Right atrium auricular region (tissue), 2 donors: ENCODE measurements at places on chromosomes 11 and 22. TPM values are rescaled to one million over a fixed set of nuclear protein-coding genes. Genes with fewer than 3 reads are reported as not detected.

DNA sequence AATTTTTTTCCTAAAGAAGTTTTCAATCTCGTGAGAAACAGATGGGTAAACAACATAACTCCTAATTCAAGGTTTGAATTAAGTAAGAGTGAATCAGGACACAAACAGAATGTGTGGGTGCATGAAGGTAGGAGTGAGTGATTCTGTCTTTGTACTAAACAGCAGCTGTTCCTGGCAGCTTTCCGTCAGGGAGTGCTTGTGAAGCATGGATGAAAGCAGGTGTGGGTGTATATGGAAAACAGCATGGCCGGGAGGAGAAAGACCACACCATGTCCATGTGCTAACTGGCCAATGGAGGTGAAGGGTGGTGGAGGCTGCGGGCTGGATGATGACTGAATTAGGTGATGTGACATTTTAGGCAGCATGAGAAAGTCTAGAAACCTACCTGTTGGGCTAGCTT, 49.6 kb downstream of the BARX2 start:
- no peaks in the 10 kb centered on the region for H3K27me3 ChIP-seq
- H3K4me3 ChIP-seq, result no peak overlapping the region
- no peaks in the 10 kb centered on the region for H3K4me1 ChIP-seq
- H3K36me3 ChIP-seq, result no peaks in the 10 kb centered on the region
- H3K27ac ChIP-seq, result no peak overlapping the region

CLTCL1 gene
- 19.1 TPM for total RNA-seq

- no peak overlapping the region for H3K27ac ChIP-seq
- H3K4me3 ChIP-seq, result no peak overlapping the region
- H3K36me3 ChIP-seq, result peaks cover 9% of the 10 kb centered on the region
- peak; percentile 54 for DNase-seq
- no peaks in the 10 kb centered on the region for H3K27me3 ChIP-seq
Observed at GRCh38 chr11:76800466-76801200, 17.5 kb downstream of the TSKU start.

GRCh38 chr22:42648368-42649245, 585 bp downstream of the CYB5R3 start:
- H3K4me3 ChIP-seq, result peak overlapping the region; percentile 96
- DNase-seq, result no peak
- no peaks in the 10 kb centered on the region for H3K4me1 ChIP-seq
- H3K36me3 ChIP-seq, result no peaks in the 10 kb centered on the region

DNA sequence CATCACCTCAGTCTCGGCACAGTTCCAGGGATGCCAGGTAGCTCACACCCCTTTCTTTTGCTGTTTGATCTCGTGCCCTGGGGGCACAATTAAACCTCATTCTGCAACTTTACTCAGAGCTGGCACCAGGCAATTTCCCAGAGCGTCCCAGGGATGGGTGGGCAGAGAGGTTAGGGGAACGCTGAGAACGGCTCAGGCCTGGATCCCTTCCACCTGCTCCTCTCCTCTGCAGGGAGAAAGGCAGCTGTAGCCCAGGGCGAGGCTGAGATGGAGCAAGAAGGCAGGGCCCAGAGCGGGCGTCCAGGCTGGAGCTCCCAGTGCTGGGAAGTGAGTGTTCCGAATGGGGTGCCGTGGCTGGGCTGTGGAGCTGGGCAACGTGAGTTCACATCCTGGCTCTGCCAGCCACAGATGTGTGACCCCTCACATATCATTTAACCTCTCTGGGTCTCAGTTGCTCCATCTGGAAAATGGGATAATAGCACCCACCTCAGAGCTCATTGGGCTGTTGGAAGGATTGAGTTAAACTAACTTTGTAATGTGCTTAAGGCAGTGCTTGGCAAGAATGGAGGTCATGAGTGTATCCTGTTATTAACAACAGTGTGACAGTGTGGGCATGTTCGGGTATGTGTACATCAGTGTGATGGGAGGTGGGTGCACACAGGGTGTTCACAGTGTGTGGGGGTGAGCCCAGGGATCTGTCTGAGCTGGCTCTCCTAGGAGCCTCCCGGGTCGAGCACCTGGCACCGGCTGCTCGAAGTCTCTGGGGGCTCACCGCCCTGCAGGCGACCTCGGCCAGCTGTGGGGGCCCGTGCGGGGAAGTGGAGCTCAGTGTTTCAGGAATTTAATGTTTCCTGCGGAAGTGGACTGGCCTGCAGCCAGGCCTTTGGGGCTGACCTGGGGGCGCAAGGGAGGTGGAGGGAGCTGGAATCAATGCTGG, 15.5 kb downstream of the OTUB1 start:
- no peaks in the 10 kb centered on the region for H3K4me1 ChIP-seq
- no peak for DNase-seq
- no peaks in the 10 kb centered on the region for H3K27me3 ChIP-seq
- H3K27ac ChIP-seq, result no peak overlapping the region
- H3K4me3 ChIP-seq, result no peak overlapping the region
- H3K36me3 ChIP-seq, result peaks cover 12% of the 10 kb centered on the region

NXPE1 gene
- total RNA-seq, result not detected

PHF21B gene
- 2.2 TPM for total RNA-seq

TMEM223 gene
- total RNA-seq, result 27.7 TPM

ADAMTS15 gene
- total RNA-seq, result 17.5 TPM

DNA sequence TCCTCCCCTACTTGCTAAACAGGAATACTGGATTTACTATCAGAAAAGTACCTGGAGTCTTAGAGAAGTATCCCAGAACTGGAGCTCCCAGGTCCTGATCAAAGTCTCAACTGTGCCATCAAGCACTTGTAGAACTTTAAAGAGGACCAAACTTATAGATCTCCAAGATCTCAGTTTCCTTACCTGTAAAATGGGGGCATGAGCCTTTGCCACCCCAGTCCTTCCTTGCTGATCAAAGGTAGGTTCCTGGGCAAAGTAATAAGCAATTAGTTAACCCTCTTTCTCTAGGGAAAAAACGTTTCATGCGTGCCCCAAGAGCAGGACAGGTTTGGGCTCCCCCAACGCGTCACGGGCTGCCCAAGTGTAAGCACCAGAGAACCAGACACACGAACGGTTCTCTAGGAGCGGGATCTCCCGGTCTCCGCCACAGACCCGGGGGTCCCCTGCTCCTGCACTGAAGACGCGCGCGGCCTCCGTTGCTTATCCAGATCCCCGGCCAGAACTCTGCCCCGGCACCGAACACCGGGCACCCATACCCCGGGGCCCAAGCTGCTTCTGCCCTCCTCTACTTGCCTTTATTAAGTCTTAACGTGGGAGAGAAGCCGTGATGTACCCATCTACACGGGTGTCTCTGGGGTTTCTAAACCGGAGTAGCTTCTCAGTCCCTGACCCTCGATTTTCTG, 505 bp downstream of the ZNF214 start:
- peak; percentile 58 for DNase-seq
- peak overlapping the region; percentile 65 for H3K27ac ChIP-seq
- peak overlapping the region; percentile 43 for H3K4me3 ChIP-seq
- H3K36me3 ChIP-seq, result no peaks in the 10 kb centered on the region
- no peaks in the 10 kb centered on the region for H3K4me1 ChIP-seq

C11orf65 gene
- total RNA-seq, result 2.7 TPM

GRCh38 chr22:37334461-37334858, 52.2 kb downstream of the CYTH4 start:
- peaks cover 19% of the 10 kb centered on the region for H3K27me3 ChIP-seq
- H3K4me3 ChIP-seq, result no peak overlapping the region
- H3K27ac ChIP-seq, result no peak overlapping the region
- no peak for DNase-seq

DAGLA gene
- 3.9 TPM for total RNA-seq

- H3K27ac ChIP-seq, result peak overlapping the region; percentile 61
- peaks cover 81% of the 10 kb centered on the region for H3K4me1 ChIP-seq
- H3K27me3 ChIP-seq, result no peaks in the 10 kb centered on the region
- no peak overlapping the region for H3K4me3 ChIP-seq
- DNase-seq, result peak; percentile 86
- H3K36me3 ChIP-seq, result no peaks in the 10 kb centered on the region
Observed at GRCh38 chr11:76770642-76771445, 12.3 kb upstream of the TSKU start.

KLHL35 gene
- total RNA-seq, result 0.20 TPM

DNA sequence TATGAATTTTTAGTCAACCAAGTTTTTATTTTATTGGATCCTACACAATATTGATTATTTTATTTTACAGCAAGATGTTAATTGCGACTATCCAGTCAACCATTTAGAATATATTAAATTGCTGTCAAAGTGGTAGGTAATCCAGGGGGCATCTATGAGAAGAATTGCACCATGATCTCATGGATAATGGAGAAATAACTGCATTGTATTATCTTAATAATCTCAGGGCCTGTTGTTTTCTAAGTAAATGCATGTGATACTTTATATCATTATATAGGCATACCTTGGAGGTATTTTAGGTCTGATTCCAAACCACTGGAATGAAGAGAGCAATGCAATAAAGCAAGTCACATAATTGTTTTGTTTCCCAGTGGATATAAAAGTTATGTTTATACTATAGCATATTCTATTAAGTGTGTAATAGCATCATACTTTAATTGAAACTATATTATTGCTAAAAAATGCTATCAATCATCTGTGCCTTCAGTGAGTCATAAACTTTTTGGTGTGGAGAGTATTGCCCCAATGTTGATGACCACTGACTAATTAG, 595.4 kb upstream of the CHORDC1 start:
- H3K27ac ChIP-seq, result no peak overlapping the region
- H3K4me3 ChIP-seq, result no peak overlapping the region
- DNase-seq, result no peak
- no peaks in the 10 kb centered on the region for H3K27me3 ChIP-seq

DNA sequence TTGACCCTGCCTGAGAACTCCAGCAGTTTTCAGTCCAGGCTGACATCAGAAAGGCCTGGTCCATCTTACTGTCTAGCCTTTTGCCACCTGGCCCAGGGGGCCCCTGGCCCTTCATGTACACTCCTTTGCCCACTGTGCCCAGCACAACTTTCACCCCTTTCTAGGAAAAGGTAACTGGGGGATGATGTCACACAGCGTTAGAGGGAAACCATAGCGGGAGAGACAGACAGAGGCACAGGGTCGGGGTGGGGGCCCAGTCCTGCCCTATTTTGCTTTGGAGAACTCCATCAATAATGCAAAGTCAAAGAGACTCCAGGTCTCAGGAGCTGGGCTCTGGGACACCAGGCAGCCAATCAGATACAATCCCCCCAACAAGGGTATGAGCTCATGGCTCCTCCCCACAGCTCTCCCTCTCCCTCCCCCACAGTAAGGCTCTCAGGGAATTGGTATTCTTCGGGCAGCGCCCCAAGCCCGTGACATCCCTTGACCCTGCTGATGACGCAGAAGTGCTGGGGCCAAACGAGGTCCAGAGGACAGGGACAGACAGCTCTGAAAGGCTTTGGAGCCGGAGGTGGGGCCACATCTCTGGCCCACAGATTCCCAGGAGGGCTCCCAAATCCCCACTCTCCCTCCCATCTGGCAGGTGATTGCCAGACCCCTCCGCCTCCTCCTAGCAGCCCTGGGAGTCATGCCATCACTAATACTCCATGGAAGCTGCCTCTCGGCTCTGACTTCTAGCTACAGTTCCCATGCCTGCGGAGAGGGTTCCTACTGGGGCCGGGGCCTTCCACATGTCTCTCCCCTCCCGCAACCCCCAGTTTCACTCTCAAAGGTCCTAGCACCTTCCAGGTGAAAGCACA, 5.9 kb downstream of the USP2 start:
- peak overlapping the region; percentile 18 for H3K4me3 ChIP-seq
- H3K27me3 ChIP-seq, result no peaks in the 10 kb centered on the region
- peak overlapping the region; percentile 94 for H3K27ac ChIP-seq
- no peaks in the 10 kb centered on the region for H3K4me1 ChIP-seq
- DNase-seq, result peak; percentile 90

IL17REL gene
- total RNA-seq, result not detected

- H3K27me3 ChIP-seq, result no peaks in the 10 kb centered on the region
- H3K4me1 ChIP-seq, result peaks cover 7% of the 10 kb centered on the region
- no peak overlapping the region for H3K4me3 ChIP-seq
- H3K27ac ChIP-seq, result no peak overlapping the region
Observed at GRCh38 chr11:77353131-77353530, 51.6 kb upstream of the GDPD4 start.

GRCh38 chr11:8631395-8632118, 37.5 kb upstream of the STK33 start:
- H3K27ac ChIP-seq, result no peak overlapping the region
- H3K4me3 ChIP-seq, result no peak overlapping the region
- no peaks in the 10 kb centered on the region for H3K36me3 ChIP-seq

FOXR1 gene
- total RNA-seq, result not detected

SEPTIN3 gene
- 0.07 TPM for total RNA-seq

GRCh38 chr11:79461666-79462645, 21.1 kb upstream of the TENM4 start:
- H3K4me1 ChIP-seq, result no peaks in the 10 kb centered on the region
- H3K36me3 ChIP-seq, result no peaks in the 10 kb centered on the region
- H3K4me3 ChIP-seq, result no peak overlapping the region

DNA sequence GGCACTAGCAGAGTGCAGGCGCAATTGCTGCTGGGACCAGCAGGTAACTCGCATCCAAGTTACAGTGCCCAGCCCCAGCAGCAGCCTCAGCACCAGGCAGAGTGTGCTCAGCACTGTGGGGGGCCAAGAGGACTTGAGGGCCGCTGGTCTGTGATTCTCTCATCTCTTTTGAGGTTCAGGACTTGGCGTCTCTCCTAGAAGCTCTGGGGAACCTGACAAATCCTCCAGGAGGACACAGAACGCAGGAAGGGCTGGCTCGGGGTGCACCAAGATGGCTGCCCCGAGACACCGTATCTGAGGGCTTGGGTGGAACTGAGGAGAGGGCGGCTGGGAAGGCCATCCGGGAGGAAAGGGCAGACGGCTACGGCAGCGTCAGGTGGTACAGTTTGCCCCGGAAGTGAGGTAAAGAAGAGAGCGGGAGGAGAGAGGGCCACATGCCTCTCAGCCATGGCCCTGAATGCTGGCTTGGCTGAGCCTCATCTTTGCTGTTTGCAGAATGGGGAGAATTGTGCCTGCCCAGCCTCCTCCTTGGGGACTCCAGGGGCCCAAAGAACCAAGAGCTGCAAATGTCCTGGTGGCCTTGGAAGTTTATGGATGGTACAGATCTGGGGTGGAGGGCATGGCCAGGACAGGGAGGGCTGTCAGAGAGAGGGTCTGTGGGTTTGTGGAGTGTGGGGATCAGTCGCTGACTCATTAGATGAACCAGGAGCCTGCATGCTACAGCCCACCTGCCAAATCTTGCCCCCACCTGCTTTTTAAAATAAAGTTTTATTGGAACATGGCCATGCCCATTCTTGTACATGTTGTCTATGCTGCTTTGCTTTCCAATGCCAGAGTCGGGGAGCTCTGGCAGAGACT, 78.0 kb downstream of the MYEOV start:
- H3K27me3 ChIP-seq, result no peaks in the 10 kb centered on the region
- no peaks in the 10 kb centered on the region for H3K4me1 ChIP-seq
- H3K4me3 ChIP-seq, result no peak overlapping the region
- H3K36me3 ChIP-seq, result no peaks in the 10 kb centered on the region

SIPA1 gene
- 14.5 TPM for total RNA-seq

- H3K4me3 ChIP-seq, result no peak overlapping the region
- DNase-seq, result peak; percentile 36
- no peaks in the 10 kb centered on the region for H3K4me1 ChIP-seq
- no peaks in the 10 kb centered on the region for H3K27me3 ChIP-seq
- H3K27ac ChIP-seq, result no peak overlapping the region
- H3K36me3 ChIP-seq, result no peaks in the 10 kb centered on the region
Observed at GRCh38 chr11:10497371-10498021, 42.4 kb downstream of the AMPD3 start.
